ENCODE measurements at places on chromosomes 12 and 14. TPM values are rescaled to one million over a fixed set of nuclear protein-coding genes. Genes with fewer than 3 reads are reported as not detected.

KLRF1 gene
- 0.32 TPM for total RNA-seq

PAH gene
- total RNA-seq, result not detected

NXPH4 gene
- total RNA-seq, result 1.6 TPM

LRP1-AS gene
- total RNA-seq, result not detected

FZD10 gene
- total RNA-seq, result not detected

UBE3B gene
- total RNA-seq, result 51.4 TPM

PLEKHD1 gene
- total RNA-seq, result not detected

TMEM52B gene
- total RNA-seq, result 3.5 TPM

TDRD9 gene
- total RNA-seq, result 0.32 TPM

RNASE1 gene
- not detected for total RNA-seq

CFAP54 gene
- 0.86 TPM for total RNA-seq

CMKLR1 gene
- 1.7 TPM for total RNA-seq

SMCO2 gene
- not detected for total RNA-seq

GRCh38 chr12:52020539-52021336 lies 14.0 kb downstream of the TAMALIN start:
- peak; percentile 58 for DNase-seq

DNA sequence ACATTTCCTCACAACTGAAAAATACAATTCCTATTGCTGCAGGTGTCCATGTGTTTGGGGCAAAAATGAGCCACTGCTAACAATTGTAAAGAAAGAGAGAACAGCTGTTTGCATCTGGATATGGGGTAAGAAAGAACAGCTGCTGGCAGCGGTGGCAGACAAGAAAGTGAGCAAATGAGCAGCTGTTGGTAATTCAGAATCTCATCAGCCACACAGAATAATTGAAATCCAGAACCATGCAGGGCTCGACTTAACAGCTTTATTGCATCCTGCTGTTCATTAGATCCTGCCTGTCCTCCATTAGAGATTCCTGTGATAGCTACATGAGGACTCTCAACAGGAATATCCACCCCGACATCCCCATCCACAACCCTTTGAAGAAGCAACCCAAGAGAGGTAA lies 62.5 kb upstream of the TSPAN8 start:
- DNase-seq, result no peak

DNA sequence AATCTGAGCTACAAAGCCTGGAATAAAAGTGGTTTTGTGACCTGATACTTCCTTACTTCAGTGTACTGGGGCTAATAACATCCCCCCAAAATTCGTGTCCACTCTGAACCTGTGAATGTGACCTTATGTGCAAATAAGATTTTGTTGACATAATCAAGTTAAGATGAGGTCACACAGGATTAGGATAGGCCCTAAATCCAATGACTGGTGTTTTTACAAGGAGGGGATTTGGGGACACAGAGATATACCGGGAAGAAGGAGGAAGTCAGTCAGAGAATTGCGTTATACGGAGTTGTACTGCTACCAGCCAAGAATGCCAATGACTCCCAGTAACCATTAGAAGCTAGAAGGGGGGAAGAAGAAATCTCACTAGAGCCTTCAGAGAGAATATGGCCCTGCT lies 299.9 kb downstream of the ACSS3 start:
- DNase-seq, result no peak

GRCh38 chr12:30729547-30729946 lies 25.2 kb downstream of the CAPRIN2 start:
- no peak for DNase-seq

GRCh38 chr12:1616233-1617066 lies 12.6 kb upstream of the WNT5B start:
- no peak for DNase-seq

DNA sequence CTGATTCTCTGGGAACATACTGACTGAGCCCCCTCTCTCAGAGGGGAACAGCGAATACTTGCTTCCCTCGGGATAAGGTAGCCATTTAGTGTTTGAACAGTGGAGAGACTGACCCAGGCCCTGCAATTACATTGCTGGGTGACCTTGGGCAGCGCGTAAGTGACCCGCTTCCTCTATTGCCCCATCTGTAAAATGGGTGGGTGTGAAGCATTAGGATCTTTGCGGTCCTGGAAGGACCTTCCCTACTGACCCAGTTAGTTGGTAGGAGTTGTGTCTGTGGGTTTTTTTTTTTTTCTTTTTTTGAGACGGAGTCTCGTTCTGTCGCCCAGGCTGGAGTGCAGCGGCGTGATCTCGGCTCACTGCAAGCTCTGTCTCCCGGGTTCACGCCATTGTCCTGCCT lies 1.2 kb upstream of the KMT5A start:
- DNase-seq, result no peak

DNA sequence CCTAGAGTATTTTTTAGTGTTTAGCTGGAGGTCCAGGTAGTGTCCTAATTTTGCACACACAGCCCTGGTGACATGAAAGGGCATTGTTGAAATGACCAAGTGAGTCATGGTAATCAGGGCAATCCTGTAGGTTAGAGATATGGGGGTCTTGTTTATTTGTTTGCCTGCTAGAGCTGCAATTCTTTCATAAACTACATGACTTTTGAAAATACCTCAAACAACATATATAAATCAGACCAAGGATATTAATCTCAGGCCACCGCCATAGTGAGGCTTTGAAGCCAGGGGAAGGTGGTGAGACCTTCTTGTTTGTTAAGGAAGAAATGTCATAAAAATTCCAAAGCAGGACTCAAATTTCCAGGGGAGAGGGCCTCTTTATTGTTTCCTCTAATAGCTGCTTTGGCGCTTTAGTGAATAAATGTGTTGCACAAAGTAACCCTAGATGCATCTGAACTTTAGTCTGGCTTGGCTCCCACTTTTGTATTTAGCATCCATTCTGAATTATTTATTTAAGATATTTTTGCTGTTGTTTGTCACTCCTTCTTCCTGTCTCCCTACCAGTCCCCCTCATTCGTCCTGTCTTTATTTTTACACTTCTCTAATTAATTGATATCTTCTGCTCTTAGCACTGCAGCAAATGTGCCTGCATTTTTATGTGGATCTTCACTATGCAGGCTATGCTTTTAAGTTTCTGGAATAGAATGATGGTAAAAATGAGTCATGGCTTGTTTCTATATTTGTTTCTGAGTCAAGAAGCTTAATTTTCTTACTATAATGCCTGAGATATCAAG lies 430.3 kb downstream of the RAD51B start:
- peak; percentile 64 for DNase-seq

DNA sequence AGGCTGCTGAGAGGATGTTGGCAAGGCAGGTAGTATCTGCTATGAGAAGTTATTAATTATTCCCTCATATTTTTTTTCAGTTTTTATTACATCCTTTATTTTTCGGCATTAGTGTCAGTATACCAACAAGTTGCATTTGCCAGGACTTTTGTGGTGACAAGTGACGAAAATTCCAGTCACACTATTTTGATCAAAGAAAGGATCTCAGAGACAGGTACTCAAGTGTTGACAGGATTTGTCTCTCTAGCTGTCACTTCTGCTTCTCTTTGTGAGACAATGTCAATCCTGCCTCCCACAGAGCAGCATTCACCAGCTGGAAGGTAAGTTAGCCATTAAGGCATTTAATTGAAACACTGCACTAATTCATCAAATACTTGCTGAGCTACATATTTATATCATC lies 18.0 kb upstream of the IFNG start:
- DNase-seq, result no peak

GRCh38 chr14:24680516-24680915 lies 46.5 kb upstream of the GZMB start:
- no peak for DNase-seq

DNA sequence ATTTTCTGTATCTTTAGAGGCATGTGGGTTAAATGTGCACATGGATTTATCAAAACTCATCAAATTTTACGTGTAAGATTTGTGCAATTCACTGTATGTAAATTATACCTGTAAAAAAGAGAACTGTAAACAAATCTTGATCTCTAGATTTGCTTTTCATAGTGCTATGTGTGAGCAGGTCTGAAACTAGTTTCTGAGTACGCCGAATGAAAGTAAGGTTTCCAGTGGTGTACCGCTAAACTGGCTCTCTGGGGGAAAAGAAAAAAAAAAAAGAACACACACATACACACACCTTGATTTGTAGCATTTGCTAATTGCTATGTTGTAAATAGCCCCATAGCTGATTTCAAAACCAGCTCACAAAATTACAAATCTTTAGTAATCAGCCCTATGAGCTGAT lies 8.6 kb upstream of the SLC41A2 start:
- no peak for DNase-seq

DNA sequence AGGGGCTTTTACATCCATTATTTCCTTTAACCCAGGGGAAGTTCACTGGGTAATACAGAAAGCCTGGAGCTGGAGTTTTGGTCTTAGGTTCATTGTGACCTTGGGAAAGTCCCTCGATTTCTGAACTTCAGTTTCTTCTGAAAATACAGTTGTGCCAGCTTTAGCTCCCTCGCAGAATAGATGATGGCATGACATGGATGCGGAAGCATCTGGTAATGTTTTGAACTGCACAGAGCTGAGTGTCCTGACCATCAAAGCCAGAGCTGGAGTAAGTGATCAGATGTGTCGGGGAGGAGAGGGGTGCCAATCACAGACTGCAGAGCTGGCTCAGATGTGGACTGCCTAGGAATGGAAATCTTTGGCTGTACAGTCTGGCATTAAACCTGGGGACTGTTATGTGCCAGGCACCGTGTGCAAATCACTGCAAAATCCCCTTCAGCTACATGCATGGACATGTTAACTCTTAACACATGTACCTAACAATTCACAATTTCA lies 180.9 kb downstream of the ETV6 start:
- DNase-seq, result no peak

- peak; percentile 82 for DNase-seq
Measured at GRCh38 chr12:121925358-121925695, 6.9 kb downstream of the CFAP251 start.

DNA sequence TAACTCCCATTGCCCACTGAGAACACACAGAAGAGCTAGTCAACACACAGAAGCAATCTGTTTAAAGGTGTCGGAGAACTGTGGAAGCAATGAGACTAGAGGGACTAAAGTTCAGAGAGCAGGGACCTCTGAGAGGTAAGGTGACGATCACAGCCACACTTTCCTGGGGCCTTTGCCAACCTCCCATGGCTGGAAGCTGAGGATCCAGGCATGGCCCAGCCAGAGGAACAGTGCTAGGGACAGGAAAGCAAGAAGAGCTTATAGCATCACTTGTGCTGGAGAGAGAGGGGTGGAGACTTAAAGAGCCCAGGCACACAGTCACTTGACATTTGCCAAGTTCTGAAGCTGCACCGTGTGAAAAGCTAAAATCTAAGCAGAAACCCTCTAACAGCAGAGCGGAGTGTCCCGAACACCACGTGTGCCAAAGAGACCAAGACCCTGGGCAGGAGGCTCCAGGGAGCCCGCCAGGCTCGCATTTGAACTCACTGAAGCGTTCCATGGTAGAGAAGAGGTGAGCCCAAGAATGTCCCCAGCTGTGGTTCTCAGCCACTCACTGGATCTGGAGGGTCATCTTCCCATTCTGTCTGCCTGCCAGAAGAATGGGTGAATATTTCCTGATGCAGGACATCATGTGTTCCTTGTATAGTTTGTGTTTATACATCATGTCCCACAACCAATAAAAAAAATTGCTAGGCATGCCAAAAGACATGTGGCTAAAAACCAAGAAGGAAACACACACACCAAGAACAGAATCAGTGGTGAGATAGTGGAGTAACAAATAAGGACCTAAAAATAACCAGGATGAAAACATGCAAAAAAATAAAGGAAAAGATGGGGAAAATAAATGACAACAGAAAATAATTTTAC lies 174.0 kb upstream of the C14orf180 start:
- no peak for DNase-seq

GRCh38 chr14:33455654-33456345 lies 495.1 kb downstream of the EGLN3 start:
- no peak for DNase-seq

- DNase-seq, result no peak
Measured at GRCh38 chr14:69763761-69764510, 3.0 kb upstream of the SRSF5 start.

GRCh38 chr12:5173511-5174011 lies 129.9 kb downstream of the KCNA5 start:
- DNase-seq, result no peak

DNA sequence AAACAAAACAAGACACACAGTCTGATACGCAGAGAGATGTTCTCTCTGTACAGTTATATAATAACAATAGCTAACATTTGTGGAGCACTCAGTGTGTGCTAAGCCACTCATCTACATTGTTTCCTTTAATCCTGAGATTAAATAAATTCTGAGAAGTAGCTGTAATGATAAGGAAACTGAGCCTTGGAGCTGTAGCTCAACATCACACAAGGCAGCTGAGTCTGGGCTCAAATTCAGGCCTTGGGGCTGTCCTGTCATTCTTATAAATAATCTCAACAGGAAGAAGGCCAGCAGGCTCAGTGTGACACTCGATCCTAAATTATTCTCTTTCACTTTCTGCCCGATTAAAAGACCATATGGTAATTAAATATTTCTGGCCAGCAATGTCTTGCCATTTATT lies 24.5 kb downstream of the CDKN1B start:
- peak; percentile 34 for DNase-seq

- DNase-seq, result no peak
Measured at GRCh38 chr12:124013073-124013472, 40.1 kb downstream of the ZNF664 start.

GRCh38 chr12:52198454-52199215 lies 6.8 kb upstream of the KRT80 start:
- no peak for DNase-seq

DNA sequence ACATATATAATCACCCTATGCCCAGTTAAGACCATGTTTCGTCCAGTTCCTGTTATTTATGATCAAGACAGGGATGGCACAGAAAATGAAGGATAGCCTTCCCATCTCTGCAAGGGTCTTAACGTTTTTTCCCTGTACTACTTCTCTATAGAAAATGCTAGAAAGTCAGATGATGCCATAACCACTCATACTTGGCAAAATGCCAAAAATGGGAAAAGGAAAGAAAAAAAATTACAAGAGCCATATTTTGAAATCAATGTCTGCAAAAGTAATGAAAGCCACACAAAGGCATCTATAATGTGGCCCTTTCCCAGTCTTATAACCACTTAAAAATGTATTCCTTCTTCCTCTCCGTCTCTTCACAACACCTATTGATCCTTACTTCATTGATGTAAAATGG lies 1.8 kb upstream of the MYL6B start:
- DNase-seq, result peak; percentile 47

GRCh38 chr14:61225344-61225743 lies 55.8 kb downstream of the TMEM30B start:
- no peak for DNase-seq

- DNase-seq, result no peak
Measured at GRCh38 chr12:103679421-103680170, 92.5 kb downstream of the STAB2 start.
